ENCODE measurements at places on chromosomes 6 and 20.

DNA sequence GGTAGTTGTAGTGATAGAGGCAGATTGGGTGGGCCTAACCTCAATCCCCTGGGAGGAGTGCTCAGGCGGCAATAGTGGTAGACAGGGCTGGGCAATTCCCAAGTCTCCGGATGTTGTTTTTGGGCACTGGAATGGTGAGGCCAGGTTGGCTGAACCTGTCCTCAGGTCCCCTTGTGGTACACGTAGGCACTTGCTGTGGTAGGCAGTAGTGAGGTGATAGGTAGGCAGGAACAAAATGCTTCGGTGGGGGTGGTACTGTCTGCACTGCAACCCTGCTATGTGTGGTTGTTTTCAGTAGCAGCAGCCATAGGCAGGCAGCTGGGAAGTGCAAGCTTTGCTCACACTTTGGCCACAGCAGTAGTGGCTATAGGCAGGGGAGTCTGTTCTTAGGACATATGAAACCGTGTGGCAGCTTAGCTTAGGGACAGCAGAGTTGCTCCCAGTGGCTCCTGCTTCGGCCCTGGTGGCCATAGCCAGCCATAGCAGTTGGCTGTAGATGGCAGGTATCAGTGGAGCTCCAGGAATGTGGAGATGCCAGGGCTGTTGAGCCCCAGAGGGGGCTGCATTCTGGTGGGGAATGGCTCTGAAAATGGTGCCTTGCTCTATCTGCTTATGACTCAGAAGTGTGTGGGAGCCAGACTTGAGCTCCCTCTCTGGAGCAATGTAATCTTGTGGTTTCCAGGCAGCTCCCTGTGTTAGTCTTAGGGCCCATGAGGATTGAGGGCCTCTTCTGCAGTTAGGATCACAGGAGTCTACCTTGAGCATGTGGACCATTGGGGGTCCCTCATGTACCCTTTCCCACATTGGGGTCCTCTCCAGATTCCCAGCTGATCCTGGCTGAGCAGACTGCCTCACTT lies 241.8 kb upstream of the BMP2 start:
- DNase-seq = no peak

- DNase-seq = no peak
These were observed 454.3 kb upstream of the SPTLC3 start for GRCh38 chr20:12554426-12554825.

DNA sequence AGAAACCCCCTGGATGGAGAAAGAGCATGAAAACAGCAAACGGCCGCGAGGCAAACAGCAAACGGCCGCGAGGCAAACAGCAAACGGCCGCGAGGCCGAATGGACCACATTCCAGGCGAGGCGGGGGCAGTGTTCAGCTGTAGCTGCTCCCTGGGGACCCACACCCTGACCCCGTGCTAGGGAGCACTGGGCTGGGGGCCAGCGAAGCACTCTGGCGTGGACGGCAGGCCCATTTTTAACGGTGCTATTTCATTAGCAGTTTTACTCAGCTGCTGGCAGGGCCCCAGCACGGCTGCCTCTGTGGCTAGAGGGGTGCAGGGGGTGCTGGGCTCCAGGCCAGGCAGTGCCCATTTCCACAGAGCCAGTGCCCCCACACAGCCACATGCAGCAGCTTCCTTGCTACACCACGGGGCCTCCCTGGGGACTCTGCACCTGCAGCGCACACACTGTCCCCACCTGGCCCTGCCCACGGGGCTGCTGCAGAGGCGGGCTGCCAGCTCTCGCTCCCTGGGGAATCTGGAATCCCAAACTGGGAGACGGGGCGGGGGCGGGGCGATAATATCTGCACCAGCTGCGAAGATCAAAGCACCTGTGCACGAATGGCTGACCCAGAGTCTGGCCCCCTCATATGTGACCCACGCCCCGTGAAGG lies 35.6 kb upstream of the SLCO4A1 start:
- DNase-seq = no peak

DNA sequence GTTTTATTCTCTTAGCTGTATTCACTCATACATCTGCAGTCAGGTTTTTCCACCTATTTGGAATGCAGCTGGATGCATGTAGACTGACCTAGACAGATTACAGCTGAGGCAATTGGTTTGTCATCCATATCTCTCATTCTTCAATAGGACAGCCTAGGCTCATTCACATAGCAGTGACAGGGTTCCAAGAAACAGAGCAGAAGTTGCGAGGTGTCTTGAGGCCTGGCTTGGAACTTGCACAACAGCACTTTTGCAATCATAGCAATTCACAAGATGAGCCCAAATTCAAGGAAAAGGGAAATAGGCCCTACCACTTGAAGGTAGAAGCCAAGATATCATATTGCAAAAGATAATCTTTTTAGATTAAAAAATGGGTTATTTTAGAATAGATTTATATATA lies 508.9 kb upstream of the JAG1 start:
- no peak for DNase-seq

GRCh38 chr6:97111243-97111642 lies 171.8 kb downstream of the MMS22L start:
- DNase-seq = no peak

DNA sequence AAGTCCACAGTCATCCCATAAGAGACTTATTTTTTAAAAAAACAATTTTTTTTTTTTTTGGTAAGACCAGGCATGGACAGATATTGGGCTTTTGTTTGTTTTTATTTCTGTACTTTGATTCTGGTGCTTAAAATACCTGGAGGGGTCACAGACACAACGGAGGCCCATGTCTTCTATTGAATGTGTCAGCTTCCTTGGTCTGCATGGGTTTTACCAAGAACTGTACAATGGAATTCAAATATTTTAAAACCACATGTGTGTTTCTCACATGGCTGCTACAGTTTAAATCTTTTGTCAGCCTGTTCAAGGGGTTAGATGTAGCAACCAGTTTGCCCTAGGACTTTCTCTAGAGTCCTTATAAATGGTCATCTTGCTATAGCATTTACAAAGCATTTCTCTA lies 139.8 kb downstream of the SOX4 start:
- DNase-seq = no peak

GRCh38 chr6:166423051-166423745 lies 40.5 kb upstream of the MPC1 start:
- DNase-seq = no peak

- no peak for DNase-seq
These were observed 245.1 kb downstream of the MYLK4 start for GRCh38 chr6:2505624-2506023.

- no peak for DNase-seq
These were observed 289.4 kb downstream of the RNF144B start for GRCh38 chr6:18676548-18676947.

- DNase-seq = no peak
These were observed 38.0 kb downstream of the TTLL9 start for GRCh38 chr20:31908424-31908823.

GRCh38 chr20:52948491-52948890 lies 23.7 kb upstream of the TSHZ2 start:
- no peak for DNase-seq

- no peak for DNase-seq
These were observed 195.7 kb downstream of the COL19A1 start for GRCh38 chr6:70062010-70062409.

GRCh38 chr20:14142171-14142570 lies 146.9 kb downstream of the MACROD2 start:
- peak; percentile 59 for DNase-seq

- no peak for DNase-seq
These were observed 108.7 kb downstream of the SLC24A3 start for GRCh38 chr20:19321176-19321575.

- DNase-seq = no peak
These were observed 108.8 kb upstream of the PREP start for GRCh38 chr6:105511639-105512038.

DNA sequence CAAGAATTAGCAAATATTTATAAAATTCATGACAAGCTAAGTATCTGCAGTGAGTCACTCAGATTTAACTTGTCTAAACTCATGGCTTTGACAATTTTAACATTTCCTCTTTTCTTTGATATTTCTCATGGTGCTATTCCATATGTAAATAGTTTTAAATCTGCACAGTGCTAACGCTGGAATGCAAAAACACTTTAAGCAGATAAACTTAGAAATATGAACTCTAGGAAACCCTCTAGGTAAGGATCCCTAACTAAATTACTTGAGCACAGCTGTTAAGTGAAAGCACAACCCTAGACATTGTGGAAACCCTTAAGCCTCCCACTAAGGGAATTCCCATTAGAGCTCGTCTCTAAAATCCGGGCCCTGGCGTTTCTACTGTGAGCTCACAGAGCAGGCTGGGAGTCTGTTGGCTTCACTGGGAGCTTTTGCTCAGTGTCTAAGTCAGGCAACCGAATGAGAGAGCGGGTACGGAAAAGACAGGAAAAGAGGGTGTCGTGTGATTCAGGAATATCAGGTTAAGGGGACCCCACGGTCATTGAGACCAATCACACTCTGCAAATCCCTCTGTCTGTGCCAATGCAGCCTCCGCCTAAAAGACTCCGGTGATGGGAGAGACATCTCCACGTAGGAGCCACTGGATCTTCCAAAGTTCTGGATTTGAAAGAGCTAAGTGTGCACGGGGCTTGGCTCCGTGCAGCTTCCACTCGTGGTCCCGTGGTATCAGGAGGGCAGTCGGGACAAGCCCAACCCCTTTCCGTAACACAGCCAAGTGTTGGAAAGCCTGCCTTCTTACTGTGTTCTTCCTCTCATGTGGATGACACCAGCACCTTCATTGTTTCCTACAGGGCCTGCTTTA lies 112.3 kb upstream of the RPS6KA2 start:
- DNase-seq = no peak

- DNase-seq = no peak
These were observed 833.8 kb upstream of the CITED2 start for GRCh38 chr6:140208286-140208685.

DNA sequence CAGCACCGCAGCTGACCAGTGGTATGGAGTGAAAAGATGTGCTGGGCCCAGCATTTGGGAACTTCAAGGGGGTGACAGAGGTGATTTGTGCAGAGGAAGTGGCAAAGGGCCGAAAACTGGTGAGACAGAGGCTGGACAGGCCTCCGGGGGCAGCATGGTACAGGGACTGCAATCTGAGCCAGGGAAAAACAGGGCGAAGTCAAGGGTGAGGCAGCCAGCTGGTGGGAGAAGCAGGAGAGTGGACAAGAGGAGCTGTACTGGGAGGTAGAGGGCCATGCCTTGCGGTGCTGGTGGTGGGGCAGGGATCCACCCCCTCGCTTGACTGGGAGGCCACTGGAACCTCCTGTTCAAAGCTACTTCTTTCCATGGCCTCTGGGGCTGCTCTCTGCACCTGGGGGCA lies 7.3 kb upstream of the GFRA4 start:
- DNase-seq = no peak

All from muscle of arm (tissue), 14 donors.